Cardiac fibroblast (primary cell): ENCODE measurements at places on chromosomes 3 and 15.

- no peak for DNase-seq
Measured at GRCh38 chr3:39601241-39601640, 133.8 kb downstream of the MOBP start.

DNA sequence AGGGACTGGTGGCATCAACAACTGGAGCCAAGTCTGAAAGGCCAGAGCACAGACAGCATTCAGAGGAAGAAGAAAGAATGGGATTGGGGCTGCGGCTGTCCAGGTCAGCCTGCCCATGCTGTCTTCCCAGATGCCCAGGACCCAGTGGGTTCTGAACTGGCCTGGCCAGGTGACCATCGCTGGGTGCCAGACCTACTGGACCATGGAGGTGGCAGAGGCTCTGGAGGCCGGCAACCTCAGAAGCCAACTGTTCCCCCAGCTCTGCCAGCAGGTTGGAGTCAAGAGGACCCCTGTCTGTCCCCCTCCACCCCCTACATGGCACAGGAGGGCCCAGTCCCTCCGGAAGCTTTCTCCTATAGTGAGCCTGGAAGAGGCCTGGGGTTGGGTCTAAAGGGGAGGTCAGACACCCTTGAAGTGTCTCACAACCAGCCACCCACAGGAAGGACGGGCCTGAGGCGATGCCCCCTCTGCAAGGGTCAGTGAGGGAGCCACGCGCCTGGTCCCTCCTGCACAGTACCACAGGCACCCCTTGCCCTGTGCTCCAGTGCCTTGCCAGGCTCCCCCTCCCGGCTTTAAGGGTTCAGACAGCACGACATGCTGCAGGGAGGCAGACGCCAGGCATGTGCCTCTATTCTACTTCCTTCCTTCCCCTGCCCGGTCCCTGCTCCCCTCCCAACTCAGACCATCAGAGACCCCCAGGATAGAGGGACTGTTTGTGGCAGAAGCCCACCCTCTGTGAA is 43.2 kb downstream of the DNAH1 start:
- DNase-seq: no peak

DNA sequence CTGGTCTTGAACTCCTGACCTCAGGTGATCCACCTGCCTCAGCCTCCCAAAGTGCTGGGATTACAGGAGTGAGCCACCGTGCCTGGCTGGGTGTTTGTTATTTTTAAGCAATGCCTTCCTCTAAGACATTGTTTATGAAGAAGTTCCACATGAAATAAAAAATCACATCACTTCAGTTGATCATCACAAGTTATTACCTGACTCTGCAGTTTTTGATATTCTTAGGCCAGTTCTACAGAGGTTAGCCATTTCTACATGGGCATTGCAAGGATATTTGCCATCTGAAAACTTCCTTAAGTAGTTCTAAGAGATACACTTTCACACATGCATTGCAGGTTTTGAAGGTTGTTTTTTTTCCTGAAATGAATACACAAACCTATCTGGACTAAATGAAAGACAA is 82.1 kb downstream of the PYDC2 start:
- DNase-seq: no peak

DNA sequence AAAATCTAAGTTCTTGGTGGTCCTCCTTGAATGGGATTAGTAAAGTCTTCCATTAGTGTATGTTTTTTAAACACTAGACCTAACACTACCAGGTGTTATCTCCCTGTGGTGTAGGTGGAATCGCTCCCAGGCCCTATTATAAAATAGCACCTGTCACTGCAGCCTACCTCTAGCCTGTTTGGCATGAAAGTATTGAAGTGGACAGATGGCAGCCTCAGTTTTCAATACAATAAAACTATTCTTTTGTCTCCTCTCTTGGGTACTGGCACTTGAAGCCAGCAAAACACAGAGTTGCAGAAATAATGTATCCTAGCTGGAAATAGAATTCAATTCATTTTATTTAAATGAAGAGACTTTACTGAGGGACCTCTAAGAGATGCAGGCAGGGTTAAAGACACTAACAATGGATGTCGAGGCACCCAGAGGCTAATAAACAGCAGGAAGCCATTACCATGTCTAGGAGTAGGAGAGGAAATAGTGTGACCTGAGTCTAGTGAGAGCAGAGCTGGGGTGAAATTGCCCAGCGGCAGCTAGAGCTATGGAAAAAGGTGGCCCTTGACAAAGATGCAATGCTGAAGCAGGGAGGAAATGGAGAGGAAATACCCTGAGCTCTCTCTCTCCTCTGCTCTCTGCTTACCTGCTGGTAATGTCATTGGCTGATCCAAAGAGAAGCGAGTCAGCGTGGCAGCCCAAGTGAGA is 49.1 kb upstream of the TMEM158 start:
- DNase-seq: no peak

GRCh38 chr3:171417813-171418212 is 42.4 kb downstream of the TNIK start:
- DNase-seq: peak; percentile 92

DNA sequence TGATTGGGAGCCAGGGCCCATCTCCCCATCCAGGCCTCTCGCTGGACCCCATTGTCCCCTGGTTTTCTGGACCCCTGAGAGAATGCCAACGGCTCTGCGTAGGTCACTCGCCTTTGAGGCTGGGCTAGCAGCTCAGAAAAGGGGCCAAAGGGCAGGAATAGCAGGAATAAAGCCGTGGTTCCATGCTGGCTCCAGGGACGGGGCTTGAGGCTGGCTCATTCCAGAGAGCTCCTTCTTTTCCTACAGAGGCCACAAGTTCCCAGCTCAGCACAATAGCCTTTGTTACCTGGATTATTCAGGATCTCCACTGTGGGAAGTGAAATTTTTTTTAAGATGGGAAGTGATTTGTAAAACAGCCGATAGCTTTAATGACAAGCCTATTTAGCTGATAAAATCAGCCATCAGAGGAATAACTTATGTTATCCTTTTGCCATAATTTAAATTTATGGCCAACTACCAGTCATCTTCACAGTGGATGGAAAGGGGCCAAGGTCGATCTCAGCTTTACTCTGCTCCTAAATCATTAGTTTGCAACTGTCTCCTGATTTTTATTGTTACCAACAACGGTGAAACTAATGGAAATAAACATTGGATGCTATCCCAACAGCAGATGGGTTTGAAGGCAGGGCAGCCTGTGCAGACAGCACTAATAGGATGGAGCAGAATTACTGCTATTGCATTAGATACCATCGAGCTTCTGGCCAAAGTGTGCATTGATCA is 124.3 kb downstream of the TMEM266 start:
- DNase-seq: no peak

- DNase-seq: peak; percentile 84
Measured at GRCh38 chr3:160196511-160197104, 28.6 kb upstream of the C3orf80 start.

DNA sequence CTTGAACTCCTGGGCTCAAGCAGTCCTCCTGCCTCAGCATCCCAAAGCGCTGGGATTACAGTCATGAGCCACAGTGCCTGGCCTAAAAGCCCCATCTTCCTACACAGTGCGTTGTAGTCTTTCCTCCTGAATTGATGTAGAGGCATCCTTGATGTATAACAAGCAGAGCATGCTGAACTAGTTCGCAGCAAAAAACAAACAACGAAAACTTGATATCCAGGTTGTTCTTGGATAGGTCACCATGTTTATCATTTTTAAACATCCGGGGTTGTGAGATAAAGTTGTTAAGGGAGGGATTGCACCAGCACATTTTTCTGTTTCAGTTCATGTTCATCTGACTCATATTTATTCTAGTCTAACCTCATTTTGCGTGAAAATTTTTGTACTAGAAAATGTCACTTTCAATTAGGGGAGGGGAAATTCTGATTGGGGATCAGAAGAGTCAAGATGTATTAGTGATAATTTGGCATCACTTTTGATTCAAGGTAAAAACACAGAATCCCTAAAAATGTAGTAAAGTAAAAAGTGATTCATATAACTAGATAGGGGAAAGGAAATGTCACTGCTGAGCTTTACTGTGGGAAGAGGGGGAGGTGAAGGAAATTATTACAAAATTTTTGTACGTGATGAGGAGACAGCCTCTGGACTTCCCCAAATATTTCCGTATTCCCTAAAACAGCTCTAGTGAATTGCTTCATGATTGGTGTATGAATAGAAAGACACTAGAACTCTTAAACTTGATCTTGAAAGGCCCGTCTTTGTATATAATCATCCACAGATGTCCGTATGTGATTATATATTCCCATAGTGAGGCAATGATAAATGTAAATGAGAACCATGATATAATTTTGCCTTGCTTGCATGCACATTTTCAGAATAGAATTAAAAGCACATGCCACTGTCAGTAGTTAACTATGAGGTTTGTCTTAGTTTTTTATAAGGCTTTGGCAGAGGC is 22.9 kb downstream of the RAB8B start:
- peak; percentile 83 for DNase-seq

GRCh38 chr3:95751509-95751908 is 1062.9 kb upstream of the EPHA6 start:
- no peak for DNase-seq

DNA sequence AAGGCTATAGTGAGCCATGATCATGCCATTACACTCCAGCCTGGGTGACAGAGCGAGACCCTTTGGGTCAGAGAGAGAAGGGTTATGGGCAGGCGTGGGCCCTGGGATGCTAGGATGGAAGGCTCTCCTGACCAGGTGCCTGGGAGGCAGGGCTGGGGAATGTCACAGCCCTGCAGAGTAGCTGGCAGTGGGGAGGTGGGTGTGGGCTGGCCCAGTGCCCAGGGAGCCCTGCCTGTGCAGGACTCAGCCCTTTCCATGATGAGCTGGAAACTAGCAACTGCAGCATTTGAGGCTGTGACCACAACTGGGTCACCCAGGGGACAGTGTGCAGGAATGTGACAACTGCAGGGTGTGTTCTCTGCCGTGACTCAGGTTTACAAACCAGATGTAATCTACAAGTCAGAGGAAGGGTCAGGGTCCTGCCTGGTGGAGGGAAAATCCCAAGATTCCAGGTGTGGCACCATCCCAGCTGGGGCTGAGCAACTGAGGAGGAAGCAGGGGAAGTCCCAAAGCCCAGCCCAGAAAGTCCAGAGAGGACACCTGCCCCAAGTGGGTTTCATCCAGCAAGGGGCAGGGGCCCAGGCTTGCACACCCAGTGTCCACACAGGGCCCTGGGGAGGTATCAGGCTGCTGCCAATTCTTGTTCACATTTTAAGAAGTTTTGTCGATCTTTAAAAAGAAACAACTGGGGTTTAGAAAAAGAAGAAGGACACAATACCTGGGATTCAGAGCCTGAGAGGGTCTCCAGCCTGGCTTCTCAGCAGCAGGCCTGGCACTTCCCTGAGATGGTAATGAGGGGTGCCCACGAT is 45.5 kb downstream of the SLC28A1 start:
- DNase-seq: peak; percentile 61

GRCh38 chr15:41861736-41862356 is 23.2 kb downstream of the PLA2G4B start:
- DNase-seq: no peak

DNA sequence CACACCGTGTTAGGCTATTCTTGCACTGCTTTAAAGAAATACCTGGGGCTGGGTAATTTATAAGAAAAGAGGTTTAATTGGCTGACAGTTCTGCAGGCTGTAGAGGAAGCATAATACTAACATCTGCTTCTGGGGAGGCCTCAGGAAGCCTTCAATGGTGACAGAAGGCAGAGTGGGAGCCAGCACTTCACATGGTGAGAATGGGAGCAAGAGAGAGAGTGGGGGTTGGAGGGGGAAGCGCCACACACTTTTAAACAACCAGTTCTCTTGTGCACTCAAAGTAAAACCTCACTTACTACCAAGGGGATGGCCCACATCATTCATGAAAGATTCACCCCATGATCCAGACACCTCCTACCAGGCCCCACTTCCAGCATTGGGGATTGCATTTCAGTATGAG is 181.1 kb downstream of the APBA2 start:
- DNase-seq: no peak

- no peak for DNase-seq
Measured at GRCh38 chr15:38560456-38560926, 4.1 kb downstream of the RASGRP1 start.

DNA sequence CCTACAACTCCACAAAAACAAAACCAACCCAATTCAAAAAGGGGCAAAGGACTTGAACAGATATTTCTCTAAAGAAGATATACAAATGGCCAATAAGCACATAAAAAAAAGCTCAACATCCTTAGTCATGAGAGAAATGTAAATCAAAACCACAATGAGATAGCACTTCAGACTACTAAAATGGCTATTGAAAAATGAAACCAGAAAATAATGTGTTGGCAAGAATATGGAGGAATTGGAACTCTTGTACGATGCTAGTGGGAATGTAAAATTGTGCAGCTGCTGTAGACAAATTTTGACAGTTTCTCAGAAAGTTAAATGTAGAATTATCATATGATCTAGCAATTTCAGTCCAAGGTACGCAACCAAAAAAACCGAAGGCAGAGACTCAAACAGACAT is 29.0 kb downstream of the KY start:
- peak; percentile 22 for DNase-seq

GRCh38 chr3:134441321-134441720 is 44.5 kb downstream of the ANAPC13 start:
- no peak for DNase-seq

DNA sequence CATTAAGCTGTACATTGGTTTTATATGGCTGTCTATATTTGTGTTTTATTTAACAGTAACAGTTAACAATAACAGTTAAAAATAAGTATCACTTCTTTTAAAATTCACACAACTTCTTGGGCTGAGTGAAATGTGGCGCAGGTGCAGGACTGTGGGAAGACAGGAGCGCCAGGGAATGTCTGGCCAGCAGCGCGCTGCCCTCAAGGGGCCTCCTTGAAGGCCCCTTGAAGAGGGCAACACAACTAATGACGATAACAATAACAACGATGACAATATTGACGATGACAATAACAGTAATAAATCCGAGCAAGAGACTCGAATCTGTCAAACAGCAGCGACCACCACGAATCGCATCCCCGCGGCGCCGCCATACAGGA is 411 bp upstream of the PPP2R3A start:
- DNase-seq: no peak

DNA sequence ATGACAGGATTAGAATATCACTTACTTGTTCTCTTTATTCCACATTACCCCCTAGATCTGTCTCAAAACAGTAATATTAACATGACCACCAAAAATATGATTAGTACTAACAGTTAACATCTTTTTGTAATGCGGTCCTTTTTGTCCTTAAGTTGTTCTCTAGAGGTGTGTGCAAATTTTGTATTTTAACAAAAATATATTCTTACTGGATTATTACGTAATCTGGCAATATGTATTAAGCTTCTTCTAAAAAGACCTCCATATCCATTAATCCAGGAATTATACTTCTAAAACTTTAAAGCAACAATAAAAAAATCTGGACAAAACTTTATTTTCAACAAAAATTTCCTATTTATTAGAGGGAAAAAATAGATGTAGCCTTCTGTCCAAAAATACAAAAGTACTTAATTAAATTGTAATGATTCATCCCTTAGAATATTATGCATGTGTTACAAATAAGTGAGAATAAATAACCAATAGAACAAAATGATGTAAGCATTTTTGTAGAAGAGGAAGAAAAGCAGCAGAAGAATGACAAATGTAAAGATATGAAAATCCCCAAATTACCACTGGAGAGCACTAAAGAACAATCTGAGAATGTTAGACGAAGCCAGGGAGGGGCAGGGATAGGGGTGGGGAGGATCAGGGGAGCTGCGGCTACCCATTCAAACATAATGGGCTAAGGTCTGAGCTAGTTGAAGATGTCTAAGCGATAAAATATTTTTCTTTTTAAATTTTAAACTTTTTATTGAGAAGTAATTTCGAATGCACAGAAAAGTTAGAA is 945.6 kb downstream of the MCTP2 start:
- no peak for DNase-seq

- DNase-seq: no peak
Measured at GRCh38 chr3:58521336-58521670, 15.7 kb downstream of the ACOX2 start.
